ENCODE measurements at places on chromosomes 2 and 18. TPM values are rescaled to one million over a fixed set of nuclear protein-coding genes. Genes with fewer than 3 reads are reported as not detected.

GRCh38 chr2:124542932-124543640 lies 518.0 kb downstream of the CNTNAP5 start:
- no peaks in the 10 kb centered on the region for H3K4me1 ChIP-seq
- no peak overlapping the region for H3K27ac ChIP-seq
- DNase-seq: no peak
- H3K27me3 ChIP-seq: no peaks in the 10 kb centered on the region

DNA sequence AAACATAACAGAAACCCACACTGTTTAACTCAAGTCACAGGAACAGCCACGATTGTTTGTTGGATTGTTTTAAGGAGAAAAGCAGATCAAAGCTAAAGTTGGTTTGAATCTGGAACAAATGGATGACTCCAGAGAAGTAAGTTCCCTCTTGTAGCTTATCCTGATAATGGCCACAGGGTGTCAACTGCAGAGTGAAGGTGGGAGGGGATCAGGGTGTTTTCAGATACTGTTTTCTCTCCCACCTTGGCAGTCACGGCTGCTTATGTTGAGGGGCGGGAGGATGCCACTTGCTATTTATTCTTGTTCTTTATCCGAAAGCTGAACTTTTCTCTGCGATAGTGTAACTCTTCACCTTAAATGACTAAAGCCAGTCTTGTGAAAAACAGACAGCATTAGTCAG lies 36.5 kb upstream of the INPP4A start:
- no peak for DNase-seq
- H3K36me3 ChIP-seq: no peaks in the 10 kb centered on the region
- H3K4me1 ChIP-seq: no peaks in the 10 kb centered on the region
- no peak overlapping the region for H3K27ac ChIP-seq

DNA sequence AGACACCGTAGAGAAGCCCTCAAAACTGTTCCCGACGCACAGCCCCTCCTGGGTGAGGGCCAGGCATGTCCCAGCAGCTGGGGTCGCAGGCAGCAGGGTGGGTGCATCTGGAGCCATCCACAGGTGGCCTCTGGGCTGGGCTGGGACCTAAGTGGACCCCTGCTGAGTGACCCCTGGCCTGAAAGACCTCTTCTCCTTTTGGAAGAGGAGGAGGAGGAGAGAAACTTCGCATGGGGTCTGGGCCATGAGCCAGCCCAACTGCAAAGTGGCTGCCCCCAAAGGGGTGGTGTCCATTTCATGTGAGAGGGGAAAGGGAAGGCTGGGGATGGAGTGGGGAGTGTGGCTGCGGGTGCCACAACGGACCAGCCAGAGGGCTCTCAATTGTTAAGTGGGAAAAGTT lies 25.1 kb downstream of the ANO7 start:
- peaks cover 4% of the 10 kb centered on the region for H3K4me1 ChIP-seq
- no peak for DNase-seq
- H3K4me3 ChIP-seq: no peak overlapping the region
- H3K36me3 ChIP-seq: no peaks in the 10 kb centered on the region
- H3K27me3 ChIP-seq: no peaks in the 10 kb centered on the region

DNA sequence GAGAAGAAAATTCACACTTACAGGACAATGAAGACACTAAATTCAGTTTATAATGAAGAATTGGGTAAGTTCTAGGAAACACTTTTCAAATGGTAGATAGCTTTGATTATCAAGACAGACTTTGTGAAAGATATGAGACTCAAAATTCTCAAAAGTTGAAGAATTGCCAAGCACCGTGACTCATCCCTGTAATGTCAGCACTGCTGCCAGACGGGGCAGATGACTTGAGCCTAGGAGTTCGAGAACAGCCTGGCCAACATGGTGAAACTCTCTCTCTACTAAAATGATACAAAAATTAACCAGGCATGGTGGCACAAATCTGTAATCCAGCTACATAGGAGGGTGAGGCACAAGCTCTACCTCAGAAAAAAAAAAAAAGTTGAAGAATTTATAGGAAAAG lies 1820.1 kb upstream of the LRRTM1 start:
- H3K27ac ChIP-seq: no peak overlapping the region
- no peak for DNase-seq
- H3K4me3 ChIP-seq: no peak overlapping the region
- H3K27me3 ChIP-seq: no peaks in the 10 kb centered on the region
- no peaks in the 10 kb centered on the region for H3K36me3 ChIP-seq

- no peak overlapping the region for H3K4me3 ChIP-seq
- no peaks in the 10 kb centered on the region for H3K36me3 ChIP-seq
- peaks cover 40% of the 10 kb centered on the region for H3K27me3 ChIP-seq
- H3K27ac ChIP-seq: no peak overlapping the region
- no peaks in the 10 kb centered on the region for H3K4me1 ChIP-seq
These were observed 1.1 kb downstream of the LRATD1 start for GRCh38 chr2:14633461-14634181.

GRCh38 chr2:142710336-142710735 lies 167.1 kb upstream of the KYNU start:
- no peak overlapping the region for H3K27ac ChIP-seq
- H3K27me3 ChIP-seq: peaks cover 8% of the 10 kb centered on the region
- no peaks in the 10 kb centered on the region for H3K4me1 ChIP-seq
- no peak overlapping the region for H3K4me3 ChIP-seq
- no peaks in the 10 kb centered on the region for H3K36me3 ChIP-seq

- no peak for DNase-seq
- no peak overlapping the region for H3K27ac ChIP-seq
- H3K36me3 ChIP-seq: no peaks in the 10 kb centered on the region
- H3K4me1 ChIP-seq: peaks cover 3% of the 10 kb centered on the region
These were observed 52.8 kb downstream of the ADNP2 start for GRCh38 chr18:80161781-80162417.

The ALK gene
- not detected for total RNA-seq

The LYG2 gene
- total RNA-seq: not detected

The MATN3 gene
- not detected for total RNA-seq

The FANCL gene
- 17.8 TPM for total RNA-seq

The SLC35F6 gene
- total RNA-seq: 11.4 TPM
